T-helper 1 cell (primary cell): ENCODE measurements at places on chromosomes 3 and 15.
A peak's percentile ranks its signal among the peaks of the same experiment; 100 is the strongest.

DNA sequence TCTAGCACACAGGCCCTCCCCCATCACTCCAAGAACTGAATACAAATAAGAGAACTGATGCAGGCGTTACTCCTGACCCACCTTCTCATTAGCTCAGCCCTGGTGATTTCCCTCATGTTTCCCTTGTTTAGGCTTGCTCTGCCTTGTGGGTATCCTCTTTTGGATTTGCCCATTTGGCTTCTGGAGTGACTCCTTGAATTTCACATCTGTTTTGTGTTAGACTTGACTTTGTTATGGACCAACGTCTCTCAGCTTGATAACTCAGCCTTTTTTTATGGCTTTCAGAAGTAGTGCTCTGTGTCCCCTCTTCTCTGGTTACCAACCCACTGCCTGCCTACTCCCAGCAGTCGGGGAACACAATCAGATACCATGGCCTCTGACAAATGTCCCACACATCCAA is 11.3 kb upstream of the TMOD3 start:
- no peak for DNase-seq

DNA sequence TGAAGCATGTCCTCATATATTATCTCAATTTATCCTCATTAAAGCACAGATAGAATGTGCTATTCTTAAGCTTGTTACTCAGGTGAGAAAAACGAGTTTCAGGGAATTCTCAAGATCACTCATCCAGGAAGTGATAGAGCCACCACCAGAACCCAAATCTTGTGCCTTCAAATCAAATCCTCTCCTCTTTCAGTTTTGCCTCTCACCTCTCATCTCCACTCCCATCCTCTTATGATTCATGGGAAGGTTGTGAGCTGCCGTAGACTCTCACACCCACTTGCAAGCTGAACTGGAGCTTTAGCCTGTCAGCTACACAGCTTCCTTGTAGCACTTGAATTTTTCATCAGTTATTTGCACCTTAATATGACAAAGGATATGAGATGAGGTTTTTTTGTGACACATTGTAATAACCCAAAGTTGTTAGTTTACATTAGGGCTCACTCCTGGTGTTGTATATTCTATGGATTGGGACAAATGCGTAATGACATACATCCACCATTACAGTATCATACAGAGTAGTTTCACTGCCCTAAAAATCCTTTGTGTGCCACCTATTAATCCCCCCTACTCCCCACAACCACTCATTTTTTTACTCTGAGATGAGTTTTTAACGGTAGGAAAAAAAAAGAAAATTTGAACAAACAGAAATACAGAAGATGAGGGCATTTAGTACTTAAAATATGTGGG is 25.7 kb downstream of the GPR15 start:
- DNase-seq, result no peak

- DNase-seq, result no peak
Observed at GRCh38 chr15:60419753-60420152, 22.0 kb upstream of the ANXA2 start.

DNA sequence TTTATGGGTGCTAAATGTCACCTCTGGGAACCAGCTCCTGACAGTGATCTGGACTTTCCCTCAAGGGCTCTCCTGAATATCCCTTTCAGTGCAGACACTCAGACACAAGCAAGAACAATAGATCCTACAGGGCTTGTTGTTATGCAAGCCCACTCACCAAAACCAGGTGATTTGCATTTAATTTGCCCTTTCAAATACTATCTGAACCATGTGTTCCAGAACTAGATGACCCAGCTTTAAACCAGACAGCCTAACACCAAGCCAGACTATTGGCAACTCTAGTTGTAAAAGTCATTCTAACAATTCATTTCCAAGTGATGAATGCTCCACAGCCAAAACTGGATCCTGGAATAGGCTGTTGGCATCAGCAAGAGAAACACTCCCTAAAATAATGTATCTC is 5.6 kb upstream of the ATP8B4 start:
- no peak for DNase-seq

GRCh38 chr15:85330901-85331588 is 49.4 kb upstream of the AKAP13 start:
- peak; percentile 96 for DNase-seq

- no peak for DNase-seq
Observed at GRCh38 chr3:59809710-59810444, 760.1 kb upstream of the CFAP20DC start.

DNA sequence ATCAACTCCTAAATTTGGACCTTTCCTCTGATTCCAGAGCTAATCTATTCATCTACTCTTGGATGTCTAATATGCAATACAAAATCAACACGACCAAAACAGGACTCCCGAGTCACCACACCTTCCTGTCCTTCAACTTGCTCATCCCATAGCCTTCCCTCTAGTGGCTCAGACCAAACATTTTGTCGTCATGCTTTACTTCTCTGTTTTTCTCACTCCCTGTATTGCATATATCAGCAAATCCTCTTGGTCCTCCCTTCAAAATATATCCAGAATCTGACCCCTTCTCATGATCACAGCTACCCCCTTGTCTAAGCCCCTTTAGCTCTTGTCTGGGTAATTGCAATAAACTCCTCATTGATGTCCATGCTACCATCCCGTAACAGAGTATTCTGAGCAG is 30.5 kb upstream of the DCP1A start:
- no peak for DNase-seq

DNA sequence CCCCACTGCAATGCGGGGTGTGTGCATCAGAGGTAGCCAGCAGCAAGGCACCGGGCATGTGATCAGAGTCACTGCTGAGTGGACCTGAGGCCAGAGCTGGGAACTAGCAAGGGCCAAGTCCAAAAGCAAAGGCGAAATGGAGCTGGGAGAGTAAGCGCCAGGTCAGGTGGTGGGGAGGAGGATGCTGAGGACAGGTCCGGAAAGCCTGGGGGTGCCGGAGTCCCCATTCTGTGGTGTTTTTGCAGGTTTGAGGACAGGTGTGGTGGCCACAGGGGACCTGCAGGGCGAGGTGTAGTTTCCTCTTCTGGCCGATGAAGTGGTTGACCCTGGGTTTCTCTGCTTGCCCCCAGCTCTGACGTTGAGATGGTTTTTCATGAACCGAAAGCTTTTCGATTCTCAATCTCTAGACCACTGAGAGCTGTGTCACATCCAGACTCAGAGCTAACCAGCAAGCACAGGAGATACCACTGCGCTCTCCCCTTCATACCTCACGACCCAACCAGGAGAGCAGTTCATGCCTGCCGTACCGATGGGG is 35.0 kb upstream of the HES1 start:
- no peak for DNase-seq

GRCh38 chr3:16800361-16800760 is 84.4 kb upstream of the PLCL2 start:
- no peak for DNase-seq

DNA sequence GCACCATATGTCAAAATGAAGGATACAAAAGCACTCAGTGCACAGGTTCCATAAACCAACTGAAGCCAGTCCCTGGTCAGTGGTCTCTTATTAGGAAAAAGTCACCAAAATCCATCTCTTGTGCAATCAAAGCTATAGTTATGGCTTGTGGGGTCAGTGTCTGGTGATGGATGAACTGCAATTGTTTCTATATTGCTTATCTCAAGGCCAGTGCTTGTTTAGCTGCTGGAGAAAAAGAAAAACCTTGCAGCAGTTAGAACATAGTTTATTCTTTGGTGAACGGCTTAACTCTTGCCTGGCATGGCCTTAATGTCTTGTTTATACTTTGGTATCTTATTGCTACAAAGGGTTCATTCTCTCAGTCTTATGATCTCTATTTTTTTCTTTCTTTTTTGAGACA is 2.9 kb upstream of the UQCRC1 start:
- DNase-seq, result no peak
